ENCODE measurements at places on chromosomes 3 and 15. TPM values are rescaled to one million over a fixed set of nuclear protein-coding genes. Genes with fewer than 3 reads are reported as not detected.

TMEM266 gene
- 1.1 TPM for total RNA-seq

LEKR1 gene
- total RNA-seq: 0.59 TPM

ECT2 gene
- total RNA-seq: 18.9 TPM

CDAN1 gene
- total RNA-seq: 21.0 TPM

DNA sequence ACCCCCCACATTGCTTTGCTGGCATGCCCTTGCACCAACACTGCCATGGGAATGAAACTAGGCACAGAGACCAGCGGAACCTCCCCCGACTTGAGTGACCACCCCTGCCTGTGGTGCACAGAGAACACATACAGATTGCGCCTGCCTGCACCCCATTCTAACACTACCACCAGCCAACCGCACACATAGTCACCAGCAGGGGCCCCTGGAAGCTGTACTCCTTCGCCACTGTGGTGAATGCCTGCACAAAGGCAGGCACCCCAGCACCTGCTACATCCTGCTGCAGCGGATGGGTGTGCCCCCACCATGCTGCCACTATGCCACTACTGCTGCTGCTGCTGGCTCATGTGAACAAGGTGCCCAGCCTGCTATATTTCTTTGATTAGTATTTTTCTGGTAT lies 27.4 kb upstream of the DNAAF4 start:
- H3K27me3 ChIP-seq: no peaks in the 10 kb centered on the region
- no peak overlapping the region for H3K4me3 ChIP-seq
- no peak overlapping the region for H3K27ac ChIP-seq
- peaks cover 25% of the 10 kb centered on the region for H3K4me1 ChIP-seq
- no peak for DNase-seq
- no peaks in the 10 kb centered on the region for H3K36me3 ChIP-seq

DNA sequence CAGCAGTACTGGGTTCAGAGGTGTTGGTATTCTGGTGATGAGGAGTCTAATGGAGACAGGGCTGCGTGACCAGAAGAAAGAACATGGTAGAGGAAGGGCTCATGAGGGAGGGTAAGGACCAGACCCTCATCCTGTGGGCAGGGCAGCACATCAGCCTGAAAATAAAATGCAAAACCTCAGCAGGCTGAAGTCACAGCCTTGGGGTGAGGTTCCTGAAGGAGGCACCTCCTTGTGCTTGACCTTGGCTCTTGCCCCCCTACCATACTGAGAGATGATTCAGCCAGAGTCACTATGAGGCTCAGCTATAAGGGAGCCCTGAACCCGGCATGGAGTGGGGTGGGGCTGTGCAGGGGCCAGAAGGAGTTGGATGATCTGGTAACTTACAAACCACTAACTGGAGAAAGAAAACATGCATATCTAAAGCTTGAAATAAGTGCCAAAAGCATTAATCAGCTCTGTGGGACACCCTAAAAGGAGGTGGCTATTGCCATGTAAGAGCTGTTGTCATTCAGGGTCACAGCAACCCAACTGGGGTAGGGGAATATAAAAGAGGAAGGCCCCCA lies 60.2 kb downstream of the CORO2B start:
- no peak overlapping the region for H3K4me3 ChIP-seq
- H3K4me1 ChIP-seq: peaks cover 74% of the 10 kb centered on the region
- peak overlapping the region; percentile 72 for H3K27ac ChIP-seq
- H3K36me3 ChIP-seq: peaks cover 3% of the 10 kb centered on the region
- DNase-seq: no peak

DNA sequence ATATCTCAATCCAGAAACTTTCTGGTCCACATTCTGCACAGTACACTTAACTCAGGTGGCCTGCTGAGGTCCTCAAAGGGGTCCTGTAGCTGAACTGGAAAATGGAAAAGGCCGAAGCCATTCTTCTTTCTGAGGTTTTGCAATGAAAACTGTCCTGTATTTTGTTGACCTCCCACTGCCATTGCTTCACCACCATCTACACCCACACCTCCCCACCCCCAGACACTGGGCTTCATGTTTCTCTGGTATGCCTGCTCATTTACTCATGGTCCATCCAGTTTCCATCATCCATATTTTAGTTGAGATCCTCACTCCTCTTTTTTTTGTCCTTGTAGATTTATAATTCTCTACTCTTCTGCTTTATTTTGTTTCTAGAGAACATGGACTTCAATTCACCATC lies 115.7 kb upstream of the SLC24A5 start:
- DNase-seq: no peak
- peaks cover 11% of the 10 kb centered on the region for H3K4me1 ChIP-seq
- H3K36me3 ChIP-seq: no peaks in the 10 kb centered on the region
- peaks cover 4% of the 10 kb centered on the region for H3K27me3 ChIP-seq
- no peak overlapping the region for H3K27ac ChIP-seq

GRCh38 chr3:80519436-80519835 lies 751.6 kb upstream of the ROBO1 start:
- H3K27ac ChIP-seq: no peak overlapping the region
- no peak overlapping the region for H3K4me3 ChIP-seq
- no peaks in the 10 kb centered on the region for H3K4me1 ChIP-seq
- no peak for DNase-seq
- no peaks in the 10 kb centered on the region for H3K27me3 ChIP-seq
- no peaks in the 10 kb centered on the region for H3K36me3 ChIP-seq

DNA sequence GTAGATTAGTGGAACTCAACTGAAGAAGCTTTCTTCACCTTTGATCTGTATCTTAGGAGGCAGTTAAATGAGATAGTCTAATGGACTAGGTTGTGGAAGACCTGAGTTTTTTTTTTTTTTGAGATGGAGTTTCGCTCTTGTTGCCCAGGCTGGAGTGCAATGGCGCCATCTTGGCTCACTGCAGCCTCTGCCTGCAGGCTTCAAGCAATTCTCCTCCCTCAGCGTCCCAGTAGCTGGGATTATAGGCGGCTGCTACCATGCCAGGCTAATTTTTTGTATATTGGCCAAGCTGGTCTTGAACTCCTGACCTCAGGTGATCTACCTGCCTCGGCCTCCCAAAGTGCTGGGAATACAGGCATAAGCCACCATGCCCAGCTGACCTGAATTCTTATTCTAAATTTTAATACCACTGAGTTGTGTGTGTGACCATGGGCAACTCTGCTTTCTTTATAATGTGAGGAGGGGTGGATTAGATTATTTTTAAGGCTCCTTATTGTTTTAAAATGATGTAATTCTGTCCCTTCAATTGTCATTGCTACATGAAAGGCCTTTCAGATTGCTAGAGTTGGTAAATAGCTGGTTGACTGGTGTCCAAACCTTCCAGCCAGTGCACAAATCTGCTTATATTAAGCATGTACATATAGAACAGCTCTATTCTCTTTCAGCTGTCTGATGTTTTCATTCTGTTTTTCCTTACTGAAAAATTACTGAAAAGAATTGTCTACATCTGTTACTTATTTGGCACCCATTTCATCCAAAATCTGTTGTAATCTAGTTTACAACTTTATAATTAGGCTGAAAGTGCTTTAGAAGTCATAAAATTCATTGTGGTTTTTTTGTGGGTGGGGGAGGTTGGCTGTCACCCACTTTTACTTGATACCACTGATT lies 2.3 kb downstream of the LNP1 start:
- H3K4me3 ChIP-seq: peak overlapping the region; percentile 93
- peaks cover 53% of the 10 kb centered on the region for H3K4me1 ChIP-seq
- H3K36me3 ChIP-seq: peaks cover 7% of the 10 kb centered on the region
- H3K27ac ChIP-seq: no peak overlapping the region
- H3K27me3 ChIP-seq: no peaks in the 10 kb centered on the region

- no peak overlapping the region for H3K4me3 ChIP-seq
- no peak for DNase-seq
- peak overlapping the region; percentile 88 for H3K27ac ChIP-seq
- peaks cover 51% of the 10 kb centered on the region for H3K4me1 ChIP-seq
Measured at GRCh38 chr3:171967932-171968678, 71.3 kb upstream of the FNDC3B start.

DNA sequence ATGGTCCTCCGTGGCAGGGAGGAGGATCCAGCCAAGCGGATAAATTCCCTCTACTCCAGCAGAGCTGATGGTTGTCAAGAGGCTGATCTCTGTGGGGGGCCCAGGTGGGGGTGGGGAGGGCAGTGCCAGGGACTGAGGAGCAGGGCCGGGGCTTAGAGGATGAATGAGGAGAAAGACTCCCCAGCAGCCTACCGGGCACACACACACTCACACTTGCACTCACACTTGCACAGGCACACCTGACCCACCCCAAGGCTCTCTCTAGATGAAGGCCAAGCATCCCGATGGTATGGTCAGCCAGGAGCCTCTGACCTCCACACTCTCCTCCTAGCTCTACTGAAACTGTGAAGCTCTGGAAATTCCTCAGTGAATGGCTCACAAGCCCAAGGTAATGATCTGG lies 131.3 kb upstream of the PRR20G start:
- no peak overlapping the region for H3K4me3 ChIP-seq
- H3K4me1 ChIP-seq: no peaks in the 10 kb centered on the region
- no peaks in the 10 kb centered on the region for H3K36me3 ChIP-seq
- DNase-seq: no peak
- H3K27ac ChIP-seq: no peak overlapping the region

DNA sequence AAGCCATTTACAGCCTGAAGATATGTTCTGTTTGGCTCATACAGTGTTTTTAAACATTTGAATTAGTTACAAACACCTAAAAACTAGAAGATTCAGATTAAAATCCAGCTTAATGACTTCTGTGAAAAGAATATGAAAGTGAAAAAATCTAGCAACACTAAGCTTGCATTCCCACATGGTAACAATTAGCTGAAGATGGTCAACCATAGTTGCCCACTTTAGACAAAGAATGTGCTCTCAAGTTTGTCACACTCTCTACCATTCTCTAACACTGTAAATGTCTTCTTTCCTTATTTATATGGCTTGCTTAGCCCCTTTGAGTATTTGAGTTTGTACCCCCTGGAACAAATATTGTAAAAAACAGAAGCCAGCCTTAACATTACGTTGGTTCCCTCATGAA lies 32.7 kb downstream of the HDGFL3 start:
- no peaks in the 10 kb centered on the region for H3K36me3 ChIP-seq
- no peaks in the 10 kb centered on the region for H3K27me3 ChIP-seq
- no peak overlapping the region for H3K27ac ChIP-seq
- H3K4me3 ChIP-seq: no peak overlapping the region
- DNase-seq: no peak

DNA sequence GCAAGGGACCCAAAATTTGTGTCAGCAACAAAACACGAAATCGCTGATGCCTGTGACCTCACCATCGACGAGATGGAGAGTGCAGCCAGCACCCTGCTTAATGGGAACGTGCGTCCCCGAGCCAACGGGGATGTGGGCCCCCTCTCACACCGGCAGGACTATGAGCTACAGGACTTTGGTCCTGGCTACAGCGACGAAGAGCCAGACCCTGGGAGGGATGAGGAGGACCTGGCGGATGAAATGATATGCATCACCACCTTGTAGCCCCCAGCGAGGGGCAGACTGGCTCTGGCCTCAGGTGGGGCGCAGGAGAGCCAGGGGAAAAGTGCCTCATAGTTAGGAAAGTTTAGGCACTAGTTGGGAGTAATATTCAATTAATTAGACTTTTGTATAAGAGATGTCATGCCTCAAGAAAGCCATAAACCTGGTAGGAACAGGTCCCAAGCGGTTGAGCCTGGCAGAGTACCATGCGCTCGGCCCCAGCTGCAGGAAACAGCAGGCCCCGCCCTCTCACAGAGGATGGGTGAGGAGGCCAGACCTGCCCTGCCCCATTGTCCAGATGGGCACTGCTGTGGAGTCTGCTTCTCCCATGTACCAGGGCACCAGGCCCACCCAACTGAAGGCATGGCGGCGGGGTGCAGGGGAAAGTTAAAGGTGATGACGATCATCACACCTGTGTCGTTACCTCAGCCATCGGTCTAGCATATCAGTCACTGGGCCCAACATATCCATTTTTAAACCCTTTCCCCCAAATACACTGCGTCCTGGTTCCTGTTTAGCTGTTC lies 34.9 kb downstream of the CHDH start:
- H3K27ac ChIP-seq: no peak overlapping the region
- peak; percentile 86 for DNase-seq
- H3K27me3 ChIP-seq: no peaks in the 10 kb centered on the region
- no peaks in the 10 kb centered on the region for H3K36me3 ChIP-seq

DNA sequence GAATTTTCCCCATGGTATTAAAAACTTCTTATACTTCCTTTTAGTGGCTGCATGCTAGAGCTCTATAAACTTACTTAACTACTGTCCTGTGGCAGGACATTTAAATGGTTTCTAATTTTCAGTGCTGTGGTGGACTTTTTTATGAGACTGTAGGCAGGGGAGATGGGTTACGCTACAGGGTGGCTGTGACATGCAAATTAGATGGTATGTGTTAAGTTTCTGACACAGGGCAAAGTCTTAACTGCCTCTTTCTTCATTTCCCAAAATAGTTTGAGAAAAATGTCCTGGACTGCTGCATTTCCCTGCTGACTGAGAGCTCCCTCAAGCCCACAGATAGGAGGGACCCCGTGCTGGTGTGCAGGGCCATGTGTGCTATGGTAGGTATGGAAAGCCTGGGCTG lies 22.0 kb downstream of the TGM4 start:
- H3K27me3 ChIP-seq: no peaks in the 10 kb centered on the region
- no peak overlapping the region for H3K4me3 ChIP-seq
- H3K36me3 ChIP-seq: no peaks in the 10 kb centered on the region
- peaks cover 37% of the 10 kb centered on the region for H3K4me1 ChIP-seq

DNA sequence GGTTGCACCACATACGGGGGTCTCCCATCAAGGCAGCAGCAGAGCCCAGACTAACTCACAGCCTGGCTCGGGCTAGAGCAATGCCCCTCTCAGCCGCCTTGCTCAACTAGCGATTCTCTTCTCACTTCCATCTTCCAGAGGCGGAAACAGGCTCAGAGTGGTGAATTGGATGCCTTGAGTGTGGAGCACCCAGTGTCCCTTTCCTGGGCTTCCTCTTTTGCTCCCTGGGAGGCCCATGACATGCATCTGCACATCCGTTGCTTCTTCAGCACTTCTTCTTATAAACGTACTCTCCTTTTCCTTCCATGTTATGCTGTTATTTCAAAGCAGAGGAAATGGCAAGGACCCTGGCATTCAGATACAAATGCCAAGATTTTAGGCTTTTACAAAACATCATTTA lies 2.1 kb upstream of the IQSEC1 start:
- H3K4me3 ChIP-seq: no peak overlapping the region
- no peaks in the 10 kb centered on the region for H3K36me3 ChIP-seq
- no peak overlapping the region for H3K27ac ChIP-seq
- peaks cover 32% of the 10 kb centered on the region for H3K4me1 ChIP-seq
- H3K27me3 ChIP-seq: peaks cover 36% of the 10 kb centered on the region

- no peak overlapping the region for H3K4me3 ChIP-seq
- H3K27ac ChIP-seq: no peak overlapping the region
- no peaks in the 10 kb centered on the region for H3K27me3 ChIP-seq
- DNase-seq: no peak
- H3K4me1 ChIP-seq: no peaks in the 10 kb centered on the region
- peaks cover 16% of the 10 kb centered on the region for H3K36me3 ChIP-seq
Measured at GRCh38 chr3:27345493-27345892, 23.7 kb downstream of the NEK10 start.

DNA sequence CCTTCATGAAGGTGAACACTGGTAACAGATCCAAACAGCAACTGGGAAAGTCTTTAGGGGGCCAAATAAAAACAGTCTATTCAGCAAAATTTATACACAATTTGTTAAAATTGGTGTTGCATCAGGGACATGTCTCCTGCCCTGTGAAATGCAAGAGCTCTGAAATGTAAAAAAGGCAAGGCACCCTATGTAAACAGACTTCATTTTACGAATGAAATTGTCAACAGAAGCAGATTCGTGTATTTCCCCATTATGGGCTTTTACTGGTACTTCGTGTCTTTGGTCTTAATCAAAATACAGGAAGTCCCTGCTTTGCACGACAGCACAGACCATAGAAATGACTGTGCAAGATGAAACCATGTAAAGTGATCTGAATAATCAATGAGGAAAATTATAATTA lies 127.3 kb upstream of the THBS1 start:
- H3K27me3 ChIP-seq: no peaks in the 10 kb centered on the region
- DNase-seq: no peak
- no peak overlapping the region for H3K4me3 ChIP-seq
- peaks cover 19% of the 10 kb centered on the region for H3K4me1 ChIP-seq
- H3K27ac ChIP-seq: no peak overlapping the region

All from chondrocyte (in vitro differentiated cells).